Fibroblast of lung (primary cell): ENCODE measurements at places on chromosomes 11 and 22. TPM values are rescaled to one million over a fixed set of nuclear protein-coding genes. Genes with fewer than 3 reads are reported as not detected.

C11orf52 gene
- total RNA-seq = 0.51 and 0.99 TPM in 2 replicates

OR52H1 gene
- 0.50 and 0.51 TPM in 2 replicates for total RNA-seq

MISFA gene
- total RNA-seq = 0.50 and 0.51 TPM in 2 replicates

APOL3 gene
- 32.4 and 42.3 TPM in 2 replicates for total RNA-seq

HMOX1 gene
- 137 and 243 TPM in 2 replicates for total RNA-seq

FUT4 gene
- 5.1 and 5.4 TPM in 2 replicates for total RNA-seq

ACRV1 gene
- 0.26 TPM in 1 of 2 replicates, not detected in the other for total RNA-seq

ZNF280B gene
- 0.33 and 0.77 TPM in 2 replicates for total RNA-seq

SF1 gene
- 62.7 and 78.9 TPM in 2 replicates for total RNA-seq

SLC7A4 gene
- total RNA-seq = 0.26 and 0.83 TPM in 2 replicates

ALKBH8 gene
- 8.0 and 11.7 TPM in 2 replicates for total RNA-seq

PHLDB1 gene
- total RNA-seq = 45.5 and 51.4 TPM in 2 replicates

TMPRSS5 gene
- under 0.01 and 0.17 TPM in 2 replicates for total RNA-seq

FGF19 gene
- not detected in 2 replicates for total RNA-seq

KRTAP5-8 gene
- total RNA-seq = not detected in 2 replicates

CNTN5 gene
- total RNA-seq = not detected in 2 replicates

LYVE1 gene
- total RNA-seq = under 0.01 and 0.17 TPM in 2 replicates
